Stimulated activated effector memory CD8-positive, alpha-beta T cell treated with anti-CD3 and anti-CD28 coated beads, Interleukin-12 subunit alpha, Interleukin-12 subunit beta, amount 100 ng/mL, for 72 hours (primary cell): ENCODE measurements at places on chromosomes 16 and 17.

DNA sequence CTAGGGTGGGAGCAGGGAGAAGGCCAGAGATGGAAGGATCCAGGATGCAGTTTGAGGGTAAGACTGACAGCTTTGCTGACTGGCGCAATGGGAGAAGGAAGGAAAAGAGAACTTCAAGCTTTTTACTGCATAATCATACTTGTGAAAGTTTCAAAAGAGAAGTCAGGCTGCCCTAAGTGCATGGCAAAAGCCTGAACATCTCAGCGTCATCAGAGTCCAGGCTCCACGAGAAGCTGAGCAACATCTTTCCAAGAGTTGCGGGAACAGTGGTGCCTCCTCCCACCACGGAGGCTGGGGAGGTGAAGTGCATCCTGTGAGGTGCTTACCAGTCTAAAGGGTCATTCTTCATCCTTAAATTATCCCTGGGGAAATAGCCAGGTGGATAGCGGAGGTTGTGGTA lies 26.9 kb upstream of the SLC38A8 start:
- no peak for DNase-seq

GRCh38 chr16:88073201-88073721 lies 122.0 kb downstream of the BANP start:
- DNase-seq, result no peak

GRCh38 chr16:63980763-63981162 lies 1141.1 kb downstream of the CDH11 start:
- DNase-seq, result no peak

DNA sequence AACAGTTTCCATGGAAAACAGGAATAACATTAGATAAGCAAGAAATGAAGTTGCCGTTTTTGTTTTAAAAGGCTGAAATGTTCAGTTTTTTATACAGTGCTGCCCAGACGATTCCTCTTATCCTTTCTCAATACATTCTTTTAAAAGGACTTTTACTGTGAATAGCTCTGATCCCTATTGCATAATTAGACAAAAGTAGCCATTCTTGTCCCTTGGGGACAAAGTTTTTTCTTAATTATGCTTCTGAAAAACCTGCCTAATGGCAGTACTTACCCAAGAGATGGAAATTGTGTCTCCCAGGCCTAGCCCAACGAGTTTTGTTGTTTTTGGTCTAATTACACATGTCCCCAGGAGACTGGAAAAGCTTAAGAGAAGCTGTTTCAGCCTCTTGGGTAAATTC lies 27.6 kb downstream of the NXPH3 start:
- no peak for DNase-seq

GRCh38 chr17:56034197-56034635 lies 119.1 kb upstream of the ANKFN1 start:
- no peak for DNase-seq

DNA sequence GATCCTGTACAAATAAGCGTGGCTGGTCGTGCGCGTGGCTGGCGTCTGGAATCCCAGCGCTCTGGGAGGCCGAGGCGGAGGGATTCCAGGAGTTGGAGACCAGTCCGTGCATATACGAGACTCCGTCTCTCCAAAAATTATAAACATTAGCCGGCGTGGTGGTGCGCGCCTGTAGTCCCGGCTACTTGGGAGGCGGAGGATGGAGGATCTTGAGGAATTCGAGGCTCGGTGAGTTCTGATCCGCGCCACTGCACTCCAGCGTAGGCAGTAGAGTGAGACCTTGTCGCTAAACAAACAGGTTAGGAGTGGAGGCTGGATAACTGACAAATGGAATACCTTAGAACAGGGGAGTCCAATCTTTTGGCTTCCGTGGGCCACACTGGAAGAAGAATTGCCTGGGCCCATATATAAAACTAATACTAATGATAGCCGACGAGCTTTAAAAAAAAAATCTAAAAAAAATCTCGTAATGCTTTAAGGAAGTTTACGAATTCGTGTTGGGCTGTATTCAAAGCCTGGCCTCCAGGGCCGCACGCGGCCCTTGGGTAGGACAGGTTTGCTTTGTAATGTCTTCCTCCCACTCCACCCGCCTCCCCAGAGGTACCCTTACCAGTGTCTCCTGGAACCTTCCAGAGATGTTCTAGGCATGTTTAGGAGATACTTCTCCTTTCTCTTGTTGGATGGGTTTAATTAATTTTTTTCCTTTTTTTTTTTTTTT lies 909 bp upstream of the RSL1D1 start:
- no peak for DNase-seq

DNA sequence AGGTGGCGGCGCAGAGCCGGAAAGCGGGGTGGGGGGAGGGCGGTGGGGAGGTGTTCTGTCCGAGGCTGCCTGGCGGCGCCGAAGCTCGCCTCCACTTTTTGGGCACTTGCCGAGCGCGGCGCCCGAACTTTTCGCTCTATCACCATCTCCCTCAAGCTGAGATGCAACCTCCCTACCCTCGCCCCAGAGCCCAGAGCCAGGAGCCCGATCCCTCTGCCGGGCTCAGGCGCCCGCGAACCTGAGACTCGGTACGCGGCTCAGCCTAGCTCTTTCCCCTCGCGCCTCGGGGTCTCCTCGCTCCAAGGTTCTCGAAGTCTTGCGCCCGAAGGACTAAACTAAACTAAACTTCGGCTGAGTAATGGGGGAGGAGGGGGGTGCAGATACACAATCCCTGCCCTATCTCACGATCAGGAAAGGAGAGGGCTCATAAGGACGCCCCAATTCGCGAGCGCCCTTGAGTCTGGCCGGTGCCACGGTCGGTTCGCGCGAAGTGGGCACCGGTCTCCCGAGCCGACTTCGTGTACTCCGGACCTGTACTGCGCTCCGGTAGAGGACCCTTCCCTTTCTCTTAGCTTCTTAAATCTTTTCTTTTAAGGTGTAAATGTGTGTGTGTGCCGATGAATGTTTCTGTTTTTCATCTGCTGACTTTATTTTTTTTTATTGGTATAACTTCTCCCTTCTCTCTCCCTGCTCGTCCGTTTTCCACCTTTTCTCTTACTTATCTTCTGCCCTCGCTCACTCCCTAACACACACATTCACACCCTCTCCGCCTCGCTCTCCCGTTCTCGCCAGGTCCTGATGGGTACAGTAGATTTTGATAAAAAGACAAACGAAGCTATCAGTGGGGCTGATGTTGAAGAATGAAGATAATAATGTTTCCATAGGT lies 1.9 kb upstream of the SALL1 start:
- no peak for DNase-seq

DNA sequence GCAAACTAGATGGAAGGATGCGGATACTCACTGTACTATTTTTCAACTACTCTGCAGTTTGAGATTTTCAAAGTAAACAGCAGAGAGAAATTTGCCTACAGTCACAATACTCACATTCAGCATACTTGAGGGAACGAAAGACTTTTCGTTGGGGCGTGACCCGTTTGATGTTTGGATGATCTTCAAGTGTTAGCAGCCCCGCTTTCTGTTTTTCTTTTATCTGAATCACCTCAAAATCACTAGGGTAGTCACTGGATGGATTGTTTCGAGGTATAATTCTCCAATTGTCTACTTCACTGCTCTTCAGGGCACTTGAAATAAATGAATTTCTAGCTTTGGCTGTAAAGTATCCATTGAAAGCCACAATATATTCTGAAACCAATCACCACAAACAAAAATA lies 17.8 kb downstream of the MBTPS1 start:
- DNase-seq, result no peak

- DNase-seq, result no peak
Observed at GRCh38 chr17:73133911-73134649, 30.7 kb upstream of the SSTR2 start.

GRCh38 chr17:8698162-8698971 lies 46.3 kb downstream of the CCDC42 start:
- no peak for DNase-seq
